ENCODE measurements at places on chromosomes 7 and 10.

DNA sequence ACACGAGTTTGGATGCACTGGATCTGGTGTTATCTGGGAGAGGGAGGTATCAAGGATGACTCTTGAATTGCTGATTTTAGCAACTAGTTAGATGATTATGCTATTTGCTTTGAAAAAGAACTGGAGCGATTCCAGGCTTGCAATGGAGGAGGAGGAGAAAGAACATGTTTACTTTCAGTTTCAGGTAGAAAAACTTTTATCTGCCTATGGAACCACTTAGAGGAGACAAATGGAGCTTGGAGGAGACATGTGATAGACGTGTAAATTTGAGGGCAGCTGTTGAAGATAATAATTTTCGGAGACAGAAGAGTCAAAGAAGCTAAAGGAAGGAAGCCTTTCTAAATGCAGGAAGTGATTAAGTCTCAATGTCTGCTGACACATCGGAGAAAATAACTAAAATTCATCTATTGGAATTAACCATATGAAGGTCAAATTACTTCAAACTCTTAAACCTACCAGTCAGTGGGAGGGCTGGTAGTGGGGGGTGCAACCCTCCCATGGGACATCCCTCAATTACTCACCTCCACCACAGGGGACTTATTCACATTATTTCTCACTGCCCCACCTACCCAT lies 56.4 kb upstream of the GNAI1 start:
- H3K27me3 ChIP-seq, result no peaks in the 10 kb centered on the region
- peaks cover 5% of the 10 kb centered on the region for H3K4me1 ChIP-seq
- no peak for DNase-seq
- no peak overlapping the region for H3K27ac ChIP-seq
- H3K4me3 ChIP-seq, result peak overlapping the region; percentile 4
- no peaks in the 10 kb centered on the region for H3K36me3 ChIP-seq

DNA sequence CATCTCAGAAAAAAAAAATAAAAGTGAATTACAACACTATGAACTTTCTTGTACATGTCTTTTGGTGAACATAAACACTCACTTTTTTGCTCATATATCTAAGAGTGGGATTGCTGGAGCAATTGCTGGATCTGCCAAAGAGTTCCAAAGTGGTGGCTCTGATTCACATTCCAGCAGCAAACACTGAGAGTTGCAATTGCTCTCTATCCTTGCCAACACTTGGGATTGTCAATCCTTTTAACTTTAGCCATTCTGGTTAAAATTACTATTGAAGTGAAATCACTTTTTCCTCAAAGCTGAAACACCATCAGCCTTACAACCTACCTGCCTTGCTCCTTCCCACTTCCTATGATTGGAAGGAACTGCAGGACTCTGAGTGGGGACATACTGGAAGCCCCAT lies 70.7 kb downstream of the CDHR3 start:
- DNase-seq, result no peak
- no peaks in the 10 kb centered on the region for H3K36me3 ChIP-seq
- no peaks in the 10 kb centered on the region for H3K4me1 ChIP-seq
- no peaks in the 10 kb centered on the region for H3K27me3 ChIP-seq
- no peak overlapping the region for H3K27ac ChIP-seq

DNA sequence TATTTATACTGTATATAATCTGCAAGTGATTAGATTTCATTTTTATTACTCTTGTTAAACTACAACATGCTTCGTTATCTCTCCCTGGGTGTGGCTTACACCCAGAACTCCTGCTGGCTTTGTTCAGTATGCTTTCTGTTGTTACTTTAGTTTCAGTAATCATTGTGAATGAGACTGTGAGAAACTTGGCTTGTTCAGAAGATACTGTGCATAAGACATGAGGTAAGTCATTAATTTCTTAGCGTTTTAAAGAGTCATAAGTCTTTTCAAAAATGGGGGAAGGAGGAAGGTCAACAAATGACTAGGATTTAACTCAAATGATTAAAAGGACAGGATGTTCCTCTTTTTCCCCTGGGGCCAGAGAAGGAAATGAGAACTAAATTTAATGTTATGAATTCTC lies 11.6 kb upstream of the ADD3 start:
- peaks cover 2% of the 10 kb centered on the region for H3K36me3 ChIP-seq
- DNase-seq, result no peak
- H3K27me3 ChIP-seq, result no peaks in the 10 kb centered on the region
- H3K4me3 ChIP-seq, result no peak overlapping the region
- no peak overlapping the region for H3K27ac ChIP-seq

DNA sequence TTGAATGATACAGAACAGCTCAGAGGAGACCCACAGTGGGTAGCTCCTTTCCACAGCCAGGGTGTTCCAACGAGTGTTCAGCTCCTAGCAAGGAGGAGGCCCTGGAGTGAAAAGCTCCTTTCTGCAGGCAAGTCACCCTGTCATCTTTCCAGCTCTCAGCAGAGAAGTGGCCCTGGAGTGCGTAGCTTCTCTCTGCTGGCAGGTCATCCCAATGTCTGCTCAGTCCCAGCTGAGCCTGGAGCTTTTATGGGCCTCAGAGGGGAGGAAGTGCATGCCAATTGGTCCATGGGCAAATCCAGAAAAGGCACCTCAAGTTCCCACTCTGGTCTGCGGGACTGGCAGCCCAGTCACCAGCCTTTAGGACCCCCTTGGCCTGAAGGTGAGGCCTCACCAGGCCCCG lies 30.8 kb upstream of the ZMYND11 start:
- no peak overlapping the region for H3K27ac ChIP-seq
- peaks cover 19% of the 10 kb centered on the region for H3K27me3 ChIP-seq
- DNase-seq, result no peak
